ENCODE measurements at places on chromosomes 4 and X.

GRCh38 chr4:188341428-188341827 is 202.2 kb downstream of the TRIML1 start:
- no peak for DNase-seq

DNA sequence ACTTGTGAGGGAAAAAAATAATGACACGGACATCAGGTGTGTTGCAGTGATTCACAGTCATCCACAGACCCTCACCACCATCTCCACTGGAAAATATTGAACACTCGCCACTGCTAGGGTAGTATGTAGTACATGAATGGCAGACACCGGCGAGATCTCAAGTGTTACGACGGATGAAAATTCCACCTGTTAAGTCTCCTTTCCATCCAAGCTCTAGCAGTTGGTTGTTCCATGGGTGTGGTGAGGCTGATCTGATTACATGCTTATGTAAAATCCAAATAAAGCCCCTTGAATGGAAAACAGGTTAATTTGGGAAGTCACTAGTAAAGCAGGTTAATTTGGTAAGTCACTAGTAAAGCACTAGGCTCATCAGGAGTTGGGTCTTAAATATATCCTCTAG is 1.1 kb upstream of the ARMCX4 start:
- DNase-seq: no peak

GRCh38 chrX:3711331-3711917 is 2.0 kb downstream of the PRKX start:
- DNase-seq: no peak

DNA sequence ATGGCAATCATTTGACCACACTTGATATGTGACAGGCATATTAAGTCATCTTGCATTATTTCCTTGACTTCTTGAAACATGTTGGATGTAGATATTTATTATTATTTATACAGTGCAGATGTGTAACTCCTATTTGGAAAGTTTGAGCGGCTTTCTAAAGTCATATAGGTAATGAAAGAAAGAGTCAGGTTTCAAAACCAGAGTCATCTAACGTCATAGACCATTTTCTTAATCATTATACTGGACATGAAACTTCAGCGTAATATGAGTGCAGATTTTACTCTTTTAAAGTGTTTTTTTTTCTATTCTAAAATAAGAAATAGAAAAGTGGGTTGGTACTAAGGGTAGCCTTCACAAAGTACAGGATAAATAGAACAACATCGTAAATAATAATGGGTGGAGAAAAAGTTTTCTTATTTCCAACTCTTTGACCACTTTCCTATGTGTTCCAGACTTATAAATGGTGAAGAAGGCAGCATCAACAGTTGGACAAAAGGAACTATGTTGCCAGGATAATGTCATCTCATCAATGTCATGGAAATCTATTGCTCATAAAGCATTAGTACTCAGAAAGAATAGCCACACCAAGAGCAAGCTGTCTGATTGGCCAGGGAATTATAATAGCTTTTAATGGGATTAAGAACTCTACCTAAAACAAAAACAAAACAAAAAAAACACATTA is 108.0 kb upstream of the PCDH18 start:
- DNase-seq: no peak

DNA sequence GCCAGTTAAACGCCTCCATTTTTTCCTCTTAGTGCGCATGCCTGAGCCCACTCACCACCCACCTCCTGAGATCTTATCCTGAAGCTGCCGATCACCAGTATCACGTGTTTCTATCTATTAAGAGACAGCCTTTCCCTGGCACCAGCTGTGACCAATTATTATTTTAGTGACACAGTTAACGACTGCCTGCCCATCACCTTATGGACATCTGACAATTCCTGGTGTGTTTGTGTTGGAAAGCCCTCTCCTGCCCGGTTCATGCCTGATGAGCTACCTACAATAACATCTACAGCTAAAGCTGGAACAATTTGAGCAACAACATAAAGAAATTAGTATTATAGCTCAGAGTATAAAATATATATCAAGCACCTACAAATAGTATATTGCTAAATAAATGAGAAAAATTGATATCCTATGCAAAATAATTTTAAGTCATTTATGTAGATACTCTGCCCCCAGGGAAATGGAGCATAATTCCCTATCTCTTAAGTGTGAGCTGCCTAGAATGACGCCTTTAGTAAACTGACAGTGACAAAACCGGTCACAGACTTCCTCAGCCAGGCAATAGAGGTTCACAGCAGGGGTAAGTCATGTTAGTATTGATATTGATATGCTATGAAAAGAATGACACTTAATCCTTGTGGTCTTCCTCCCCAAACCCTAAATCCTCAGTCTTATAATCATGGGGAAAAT is 862.2 kb downstream of the TRAM1L1 start:
- DNase-seq: no peak

- DNase-seq: no peak
Measured at GRCh38 chrX:67545036-67545821, 1.4 kb downstream of the AR start.

- no peak for DNase-seq
Measured at GRCh38 chr4:115090483-115091075, 22.8 kb downstream of the NDST4 start.

- no peak for DNase-seq
Measured at GRCh38 chr4:124685851-124686250, 26.7 kb downstream of the ANKRD50 start.

GRCh38 chr4:185805979-185806378 is 6.0 kb downstream of the SORBS2 start:
- DNase-seq: no peak

- DNase-seq: no peak
Measured at GRCh38 chr4:119025420-119025819, 110.2 kb upstream of the MYOZ2 start.

DNA sequence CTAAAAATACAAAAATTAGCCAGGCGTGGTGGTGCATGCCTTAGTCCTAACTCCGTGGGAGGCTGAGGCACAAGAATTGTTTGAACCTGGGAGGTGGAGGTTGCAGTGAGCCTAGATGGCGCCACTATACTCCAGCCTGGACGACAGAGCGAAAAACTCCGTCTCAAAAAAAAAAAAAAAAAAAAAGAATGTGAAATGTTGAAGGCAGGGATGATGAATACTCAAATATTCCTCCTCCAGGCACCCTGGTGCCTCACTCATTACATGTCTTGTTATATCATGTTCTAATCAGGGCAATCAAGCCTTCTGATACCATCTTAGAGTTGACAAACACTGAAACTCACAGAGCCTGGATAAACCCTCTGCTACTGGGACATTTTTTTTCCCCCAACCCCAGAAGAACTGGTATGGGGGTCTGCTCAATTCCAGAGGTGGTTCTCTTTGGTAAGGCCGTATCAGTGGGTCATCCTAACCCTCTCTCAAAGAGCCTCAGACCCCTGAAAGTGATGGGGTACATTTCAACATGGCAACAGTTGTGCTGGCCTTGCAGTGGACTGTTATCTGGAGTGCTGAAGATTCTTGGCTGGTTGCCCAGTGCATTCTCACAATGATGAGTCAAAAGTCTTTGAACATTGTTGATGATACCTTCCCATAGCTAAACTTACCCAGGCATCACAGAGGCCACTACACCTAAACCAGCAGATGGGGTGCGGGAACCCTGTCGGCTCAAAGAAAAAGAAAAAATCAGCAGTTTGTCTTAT is 2.4 kb upstream of the SH3KBP1 start:
- DNase-seq: no peak

- DNase-seq: no peak
Measured at GRCh38 chr4:145563293-145563985, 55.7 kb upstream of the MMAA start.

DNA sequence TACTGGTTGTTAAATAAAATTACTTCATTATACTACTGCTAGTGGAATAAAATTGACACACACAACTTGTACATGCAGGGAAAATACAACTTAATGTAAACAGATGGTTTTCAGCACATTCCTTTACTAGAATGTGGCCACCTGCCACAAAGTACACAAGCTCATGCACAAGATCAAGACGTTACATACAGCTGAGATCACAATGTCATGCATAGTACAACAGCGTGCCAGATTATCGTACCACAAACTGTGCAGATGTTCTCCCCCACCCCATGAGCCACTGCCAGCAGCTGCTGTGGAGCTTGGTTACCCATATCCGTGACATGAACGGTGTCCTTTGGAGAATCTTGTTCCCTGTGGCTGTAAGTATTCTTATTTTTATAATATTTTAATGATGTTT is 27.7 kb downstream of the FBXO8 start:
- no peak for DNase-seq

- DNase-seq: no peak
Measured at GRCh38 chr4:145324161-145324560, 143.8 kb upstream of the OTUD4 start.

GRCh38 chr4:152010710-152011079 is 249.9 kb upstream of the GATB start:
- DNase-seq: peak; percentile 11

GRCh38 chr4:154164931-154165839 is 326.4 kb downstream of the DCHS2 start:
- DNase-seq: no peak

GRCh38 chr4:30865691-30866090 is 145.5 kb downstream of the PCDH7 start:
- DNase-seq: no peak

DNA sequence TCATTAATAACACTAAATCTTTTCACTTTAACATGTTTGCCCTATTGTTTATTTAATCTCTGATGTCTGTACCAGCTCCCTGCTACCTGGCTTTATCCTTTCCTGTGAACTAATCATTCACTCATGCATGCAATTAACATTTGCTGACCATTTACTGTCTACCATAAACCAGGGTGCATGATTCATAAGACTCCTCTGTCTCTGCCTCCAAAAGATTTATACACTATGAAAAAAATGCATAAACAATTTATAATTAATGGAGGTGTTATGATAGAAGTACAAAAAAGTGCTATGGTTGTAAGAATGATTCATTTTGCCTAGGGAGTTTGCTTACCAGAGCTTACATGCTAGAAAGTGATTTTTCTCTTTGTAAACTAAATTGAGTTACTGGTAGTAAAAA is 24.5 kb upstream of the CPEB2 start:
- DNase-seq: no peak

- no peak for DNase-seq
Measured at GRCh38 chr4:38316045-38316444, 348.0 kb upstream of the KLF3 start.

GRCh38 chrX:41022566-41022965 is 62.7 kb upstream of the USP9X start:
- no peak for DNase-seq

GRCh38 chr4:106343865-106344646 is 24.5 kb downstream of the GIMD1 start:
- no peak for DNase-seq

DNA sequence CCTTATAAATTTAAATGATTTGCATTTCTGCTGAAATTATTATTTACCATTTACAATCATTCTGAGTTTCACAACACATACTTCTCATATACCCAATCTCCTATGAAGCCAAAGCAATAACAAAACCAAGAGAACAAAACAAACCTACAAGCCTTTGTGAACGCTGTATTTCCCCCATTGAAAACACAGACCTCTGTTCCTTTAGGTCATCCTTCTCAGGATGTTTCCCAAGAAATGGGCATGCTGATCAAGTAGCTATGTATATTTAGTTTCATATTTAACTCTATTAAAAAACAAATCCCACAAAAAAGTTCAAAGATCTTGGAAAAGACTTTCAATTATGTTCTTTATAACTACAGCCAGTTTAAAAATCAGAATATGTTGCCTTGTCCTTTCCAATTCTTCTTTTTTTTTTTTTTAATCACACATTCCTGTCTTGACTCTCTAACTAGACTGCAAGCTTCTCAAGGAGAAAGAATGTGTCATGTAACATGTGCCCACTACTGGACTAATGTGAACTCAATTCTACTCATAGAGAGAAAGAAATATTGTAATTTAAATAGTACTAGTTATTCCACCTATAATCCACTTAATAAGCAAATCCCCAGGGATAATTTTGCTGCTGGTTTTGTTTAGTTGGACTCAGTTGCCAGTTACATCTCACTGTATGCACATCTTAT is 84.3 kb upstream of the PRSS48 start:
- no peak for DNase-seq

- DNase-seq: no peak
Measured at GRCh38 chr4:15400981-15401671, 26.7 kb upstream of the C1QTNF7 start.

- DNase-seq: no peak
Measured at GRCh38 chrX:23732704-23733103, 10.4 kb downstream of the ACOT9 start.
